ENCODE measurements at places on chromosomes 11 and 22.

DNA sequence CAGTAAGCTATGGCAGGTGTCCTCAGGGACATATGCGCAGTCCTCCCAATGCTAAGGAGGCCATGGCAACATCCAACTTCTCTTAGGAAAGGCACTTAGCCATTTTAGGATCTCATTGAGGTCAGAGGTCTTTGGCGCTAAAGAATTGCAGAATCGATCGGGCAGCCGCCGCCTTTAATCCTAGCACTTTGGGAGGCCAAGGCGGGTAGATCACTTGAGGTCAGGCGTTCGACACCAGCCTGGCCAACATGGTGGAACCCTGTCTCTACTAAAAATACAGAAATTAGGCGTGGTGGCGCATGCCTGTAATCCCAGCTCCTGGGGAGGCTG, 1.2 kb upstream of the CHID1 start:
- no peak for DNase-seq

DNA sequence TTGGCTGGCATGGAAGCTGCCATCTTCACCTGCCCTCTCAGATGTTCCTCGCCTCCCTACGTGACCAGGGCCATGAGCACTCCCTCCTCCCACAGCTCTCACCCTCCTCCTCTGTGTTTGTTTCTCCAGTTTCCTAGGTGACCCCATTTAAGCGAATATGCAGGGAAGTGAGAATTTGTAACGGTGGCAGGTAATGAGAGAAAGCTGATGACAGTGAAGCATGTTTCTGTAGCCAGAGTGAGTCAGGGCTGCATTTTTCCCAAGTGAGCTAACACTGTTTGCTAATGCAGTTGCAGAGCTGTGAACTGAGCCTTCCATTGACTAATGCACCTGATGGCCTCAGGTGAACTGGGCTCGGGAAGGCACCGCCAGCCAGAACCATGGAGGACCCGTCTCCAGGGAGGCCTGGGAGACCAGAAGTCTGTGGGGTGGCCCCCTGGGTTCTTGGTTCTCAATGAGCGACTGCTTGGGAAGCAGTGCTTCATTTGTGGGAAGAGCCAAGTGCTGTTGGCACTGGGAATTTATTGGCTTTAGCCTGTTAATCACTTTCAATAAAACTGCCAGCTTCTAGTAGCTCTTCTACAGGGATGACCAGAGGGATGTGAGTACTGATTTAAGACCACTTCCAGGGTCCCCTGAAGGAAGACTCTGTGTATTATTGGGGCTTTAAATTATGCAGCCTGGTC, 64.5 kb downstream of the BARX2 start:
- DNase-seq, result no peak

DNA sequence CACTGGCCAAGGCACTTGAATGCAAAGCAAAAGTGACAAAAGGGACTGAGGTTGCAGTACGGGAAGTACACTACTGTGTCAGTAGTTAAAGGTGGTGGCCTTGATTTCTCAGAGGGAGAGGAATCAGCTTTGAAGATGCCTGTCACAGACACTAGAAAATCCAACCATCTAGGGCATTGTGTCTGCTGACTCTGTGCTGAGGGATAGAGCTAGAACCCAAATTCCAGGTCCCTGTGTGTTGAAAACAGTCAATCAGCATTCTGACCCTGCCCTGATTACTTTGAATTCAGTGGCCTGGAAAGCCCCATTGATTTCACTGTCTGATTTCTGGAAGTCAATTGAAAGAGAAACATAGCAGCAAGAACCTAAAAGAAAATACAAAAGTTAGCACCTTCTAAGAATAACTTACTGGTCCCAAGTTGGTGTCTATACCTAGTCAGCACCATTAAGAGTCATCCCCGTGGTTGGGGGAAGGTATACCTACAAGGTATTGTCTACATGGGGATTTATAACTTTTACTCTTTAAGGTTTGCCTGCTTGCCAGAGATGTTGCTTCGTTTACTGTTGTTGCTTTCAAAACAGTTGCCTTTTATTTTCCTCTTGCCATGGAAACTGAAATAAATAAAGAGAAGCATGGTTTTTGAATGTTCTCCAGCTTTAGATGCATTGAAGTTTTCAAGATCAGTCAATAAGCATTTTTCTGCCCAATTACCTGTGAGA, 97.3 kb downstream of the PDHX start:
- DNase-seq, result no peak

- DNase-seq, result no peak
These were observed 4.4 kb upstream of the C11orf16 start for GRCh38 chr11:8937159-8937558.

- DNase-seq, result no peak
These were observed 32.6 kb downstream of the KIAA0930 start for GRCh38 chr22:45207981-45208664.

DNA sequence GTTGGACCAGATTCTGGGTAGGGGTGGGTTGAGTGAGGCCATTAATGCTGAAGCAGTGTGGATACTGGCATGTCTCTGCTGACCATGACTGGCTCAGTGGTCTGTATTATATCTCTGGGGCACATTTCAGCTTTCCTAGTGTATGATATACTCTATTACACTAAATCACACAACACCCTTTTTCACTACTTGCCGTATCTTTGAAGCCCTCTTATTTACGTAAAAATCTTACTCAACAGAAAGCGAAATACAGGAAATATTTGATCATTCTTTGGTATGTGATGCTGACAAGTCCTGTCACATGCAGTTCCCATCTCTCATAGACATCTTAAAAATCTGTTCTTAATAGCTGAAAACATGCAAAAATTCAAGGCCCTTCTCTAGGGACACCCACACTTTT, 40.3 kb downstream of the OR5B17 start:
- no peak for DNase-seq

GRCh38 chr11:10483584-10483983, 28.5 kb downstream of the AMPD3 start:
- DNase-seq, result no peak

DNA sequence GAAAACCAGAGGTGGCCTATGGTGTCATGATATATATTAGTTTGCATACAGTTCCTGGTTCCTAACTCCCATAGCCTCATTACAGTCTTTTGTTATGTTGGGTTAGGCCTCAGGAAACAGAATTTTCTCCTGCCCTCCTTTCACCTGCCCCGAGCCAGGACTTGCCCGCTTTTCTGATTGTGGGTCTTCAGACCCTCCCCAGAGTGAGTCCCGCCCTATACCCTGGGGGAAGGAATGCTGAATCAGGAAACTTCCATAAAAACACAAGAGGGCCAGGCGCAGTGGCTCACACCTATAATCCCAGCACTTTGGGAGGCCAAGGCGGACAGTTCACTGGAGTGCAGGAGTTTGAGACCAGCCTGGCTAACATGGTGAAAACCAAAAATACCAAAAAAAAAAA, 70.9 kb downstream of the SLC35F2 start:
- no peak for DNase-seq

DNA sequence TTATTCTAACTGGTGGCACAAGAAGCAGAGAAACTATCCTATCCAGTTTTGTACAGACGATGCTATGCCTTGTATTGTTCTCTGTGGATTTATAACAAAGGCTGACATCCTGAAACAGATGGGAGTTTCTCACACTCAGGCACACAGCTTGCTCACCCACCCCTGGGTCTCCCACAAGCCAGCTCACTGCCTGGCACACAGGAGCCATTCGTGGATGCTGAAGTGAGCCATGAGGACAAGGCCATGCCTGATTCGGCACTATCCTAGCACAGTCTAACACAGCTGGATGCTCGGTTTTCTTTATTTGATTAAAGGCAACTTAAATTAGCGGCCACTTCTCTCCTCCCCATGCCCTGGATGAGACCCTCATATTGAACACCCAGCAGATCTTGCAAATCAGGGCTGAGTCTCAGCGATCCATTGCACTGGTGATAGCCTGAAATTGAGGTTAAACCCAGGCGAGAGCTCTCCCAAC, 25.7 kb upstream of the TMPRSS4 start:
- no peak for DNase-seq

DNA sequence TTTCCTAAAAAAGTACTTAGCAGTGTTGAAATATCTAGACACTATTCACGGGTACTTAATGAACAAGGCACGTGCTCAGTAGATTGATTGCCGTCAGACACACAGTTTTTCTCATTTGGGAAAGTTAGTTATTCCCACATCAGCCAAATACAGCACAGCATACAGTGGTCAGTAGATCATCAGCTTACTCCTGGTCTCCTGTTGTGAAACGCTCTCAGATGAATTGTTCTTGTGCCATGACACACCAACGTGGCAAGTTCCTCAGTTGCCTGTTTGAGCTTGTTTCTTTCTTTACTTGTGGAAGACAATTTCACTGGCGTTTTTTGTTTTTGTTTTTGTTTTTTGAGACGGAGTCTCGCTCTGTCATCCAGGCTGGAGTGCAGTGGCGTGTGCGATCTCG, 8.6 kb downstream of the TAB1 start:
- no peak for DNase-seq

DNA sequence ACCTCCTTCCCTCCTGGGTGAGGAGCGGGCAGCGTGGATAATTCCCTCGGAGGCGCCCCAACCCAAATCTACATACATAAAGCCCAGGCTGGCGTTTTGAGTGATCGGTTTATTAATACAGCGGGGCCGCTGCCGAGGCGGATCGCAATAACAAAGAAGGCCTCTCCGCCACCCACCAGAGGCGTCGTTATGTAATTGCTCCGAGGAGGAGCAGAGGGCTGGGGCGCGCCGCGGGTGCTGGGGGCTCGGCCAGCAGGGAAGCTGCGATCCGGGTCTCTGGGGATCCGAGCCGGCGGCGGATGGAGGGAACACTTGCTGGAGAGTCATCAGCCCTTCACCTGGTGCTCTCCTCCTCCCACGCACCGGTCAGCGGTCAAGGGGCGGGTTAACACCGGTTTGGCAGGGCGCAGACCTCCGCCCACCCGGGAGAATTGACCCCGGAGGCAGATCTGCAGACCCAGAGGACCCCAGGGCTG, 6.4 kb upstream of the TP53I11 start:
- no peak for DNase-seq

GRCh38 chr22:26804911-26805539, 147.6 kb downstream of the MIAT start:
- no peak for DNase-seq

DNA sequence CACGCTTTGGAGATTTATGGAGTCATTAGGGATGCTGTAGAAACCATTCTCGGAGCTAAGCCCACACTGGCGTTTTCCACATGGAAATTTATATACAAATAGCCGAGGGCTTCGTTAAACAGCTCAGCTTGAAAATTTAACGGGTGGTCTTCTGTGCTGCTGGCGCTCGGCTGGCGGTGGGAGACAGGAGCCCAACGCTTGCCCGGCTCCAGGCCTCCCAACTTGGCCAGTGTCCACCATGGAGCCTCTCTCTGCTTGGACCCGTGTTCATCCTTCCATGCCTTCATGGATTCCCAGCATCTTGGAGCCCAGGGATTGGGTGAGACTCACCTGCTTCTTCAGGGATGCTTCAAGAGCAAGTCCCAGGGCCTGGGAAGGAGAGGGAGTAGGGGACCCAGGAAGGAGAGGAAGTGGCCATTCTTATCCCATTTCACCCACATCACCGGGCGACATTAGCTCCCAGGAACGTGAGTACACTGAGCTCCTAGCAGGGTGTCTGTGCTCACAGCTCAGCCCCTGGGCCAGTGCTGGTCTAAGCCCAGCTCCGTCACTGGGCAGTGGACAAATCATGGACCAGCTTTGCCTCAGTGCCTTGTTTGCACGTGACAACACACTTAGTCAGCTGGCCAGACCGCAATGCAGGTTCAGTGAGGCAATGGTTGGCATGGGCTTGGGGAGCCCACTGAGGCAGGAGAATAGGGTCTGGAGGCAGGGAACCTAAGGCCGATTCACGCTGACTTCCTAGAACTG, 944.3 kb downstream of the BRD1 start:
- DNase-seq, result no peak

DNA sequence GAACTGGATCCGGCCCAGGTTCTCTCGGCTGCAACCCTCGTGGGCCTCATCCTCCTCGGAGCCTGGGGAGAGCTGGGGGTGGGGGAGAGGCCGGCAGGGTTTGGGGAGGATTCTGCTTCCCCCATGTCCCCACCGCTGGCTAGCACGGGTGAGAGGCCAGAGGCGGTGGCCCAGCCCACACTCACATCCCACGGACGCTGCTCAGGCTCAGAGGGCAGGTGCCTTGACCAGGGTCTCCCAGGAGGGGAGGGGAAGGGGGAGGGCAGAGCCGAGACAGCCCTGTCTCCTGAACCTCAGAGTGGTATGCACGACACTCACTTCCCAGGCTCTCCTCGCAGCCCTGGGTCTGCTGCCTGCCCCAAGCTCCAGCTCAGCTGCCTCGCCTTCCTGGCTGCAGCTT, 19.6 kb downstream of the LRRC10B start:
- no peak for DNase-seq

- DNase-seq, result no peak
These were observed 132.4 kb upstream of the ANO3 start for GRCh38 chr11:26199331-26200095.

DNA sequence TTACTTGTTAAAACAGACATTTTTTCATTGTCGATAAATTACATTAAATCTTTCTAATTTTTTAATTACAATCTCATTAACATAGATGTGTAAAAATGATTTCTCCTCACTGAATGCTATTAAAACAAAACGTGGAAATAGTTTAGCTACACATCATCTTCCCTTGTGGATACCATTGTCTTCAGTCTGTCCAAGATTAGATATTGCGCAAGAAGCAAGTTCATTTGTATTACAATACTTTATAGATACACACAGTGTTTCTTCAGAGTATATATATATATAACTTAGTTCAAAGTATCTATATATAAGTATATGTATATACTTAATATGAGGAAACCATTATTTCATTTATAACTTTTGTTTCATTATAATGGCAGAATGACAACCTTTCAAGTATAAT, 883.3 kb upstream of the CNTN5 start:
- no peak for DNase-seq

GRCh38 chr11:13358596-13359270, 81.1 kb downstream of the BMAL1 start:
- DNase-seq, result no peak

- DNase-seq, result no peak
These were observed 77.4 kb downstream of the FBLN1 start for GRCh38 chr22:45579806-45580725.

- peak; percentile 93 for DNase-seq
These were observed at the start of gene LMF2 for GRCh38 chr22:50507421-50507990. Gene LMF2, minus strand, starts transcription at chr22:50507702. Its CDS starts 27 bp downstream, at chr22:50507675.
